NCI-H1694 treated with DMSO at 0.1 percent for 48 hours (cell line): ENCODE measurements at places on chromosomes 2 and 18.

- DNase-seq: no peak
Measured at GRCh38 chr2:119184512-119184911, 26.0 kb upstream of the C1QL2 start.

GRCh38 chr2:182504903-182505302 lies 78.1 kb upstream of the PDE1A start:
- DNase-seq: no peak

- peak; percentile 87 for DNase-seq
Measured at GRCh38 chr2:85433511-85434089, 15.1 kb downstream of the SH2D6 start.

DNA sequence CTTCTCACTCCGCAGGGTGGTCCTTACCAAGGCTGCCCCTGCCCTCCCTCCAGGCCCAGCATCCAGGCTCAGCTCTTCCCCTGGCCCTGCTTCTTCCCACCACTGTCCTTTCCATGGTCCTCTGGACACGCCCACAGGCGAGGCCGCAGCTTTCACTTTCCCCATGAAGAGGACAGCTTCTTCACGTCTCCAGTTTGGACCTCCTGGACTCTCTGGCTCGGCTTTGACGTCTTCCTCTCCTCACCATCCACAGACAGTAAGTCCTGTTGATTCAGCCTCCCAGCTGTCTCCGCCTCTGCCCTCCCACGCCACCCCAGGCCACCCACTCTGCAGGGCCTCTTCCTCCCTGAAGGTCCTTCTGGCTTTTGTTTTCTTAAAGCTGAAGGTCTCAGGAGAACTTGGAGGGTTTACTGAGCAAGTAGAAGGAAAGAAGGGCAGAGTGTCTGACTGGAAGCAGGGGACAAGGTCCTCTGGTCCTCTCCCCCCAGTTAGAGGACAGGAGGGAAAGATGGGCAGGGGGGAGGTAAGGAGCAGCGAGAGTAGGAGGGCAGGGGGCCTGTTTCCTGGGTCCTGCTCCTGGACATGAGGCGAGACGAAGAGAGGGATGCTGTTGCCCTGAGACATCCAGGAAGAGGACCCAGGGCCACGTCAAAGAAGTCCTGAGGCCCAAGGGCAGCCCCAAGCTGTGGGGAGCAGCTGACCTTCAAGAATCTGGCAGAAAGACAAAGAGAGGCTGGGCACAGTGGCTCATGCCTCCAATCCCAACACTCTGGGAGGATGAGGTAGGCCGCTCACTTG lies 24.7 kb upstream of the NMUR1 start:
- DNase-seq: no peak

DNA sequence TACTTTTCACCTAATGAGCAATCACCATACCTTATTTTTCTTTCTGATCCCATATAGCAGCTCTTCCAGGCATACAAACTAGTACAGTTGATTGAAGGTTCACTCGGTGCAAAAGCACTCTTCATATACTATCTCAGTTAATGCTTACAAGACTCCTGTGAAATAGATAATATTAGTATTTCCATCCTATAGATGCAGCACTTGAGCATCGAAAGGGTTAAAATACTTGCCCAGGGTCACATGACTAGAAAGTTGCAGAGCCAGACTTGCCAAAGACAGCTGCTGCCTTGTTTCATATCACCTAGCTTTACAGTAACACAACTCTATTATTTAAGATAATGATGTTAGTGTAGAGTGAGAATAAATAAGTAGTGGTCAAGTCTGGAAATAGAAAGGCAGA lies 466.0 kb upstream of the TNP1 start:
- DNase-seq: no peak

DNA sequence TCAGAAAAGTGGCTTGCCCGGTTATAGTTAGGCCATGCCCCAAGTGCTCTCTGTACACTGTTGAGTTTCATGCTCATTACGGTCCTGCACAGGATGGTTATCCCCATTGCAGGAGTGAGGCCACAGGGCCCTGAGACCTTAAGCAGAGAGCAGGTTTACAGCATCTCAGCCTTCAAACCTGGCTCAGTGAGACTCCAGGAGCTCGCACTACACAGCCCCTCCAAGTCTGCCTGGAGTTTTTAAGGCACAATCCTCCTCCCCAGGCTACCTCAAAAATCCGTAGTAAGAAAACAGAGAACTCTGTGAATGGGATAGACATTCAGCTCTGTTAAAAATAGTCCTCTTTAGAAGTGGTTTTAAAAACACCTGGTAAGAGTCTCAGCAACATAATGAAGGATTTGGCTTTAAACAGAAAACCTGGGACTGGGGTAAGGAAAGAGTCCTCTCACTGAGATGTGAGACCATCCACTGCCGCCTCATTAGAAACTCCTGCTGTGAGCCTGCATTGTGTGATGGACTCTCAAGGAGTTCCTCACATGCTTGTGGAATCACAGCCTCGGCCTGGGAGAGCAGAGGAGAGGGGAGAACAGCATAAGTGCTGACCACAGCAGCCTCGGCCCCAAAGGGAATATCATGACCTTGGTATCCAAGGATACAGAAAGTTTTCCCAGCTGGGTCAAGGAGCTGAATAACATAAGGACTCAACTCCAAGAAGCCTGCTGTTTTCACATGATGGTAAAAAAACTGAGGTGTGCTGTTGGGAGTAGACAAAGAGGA lies 214.8 kb downstream of the ATAD2B start:
- DNase-seq: no peak

GRCh38 chr2:595831-596592 lies 81.2 kb downstream of the TMEM18 start:
- no peak for DNase-seq

DNA sequence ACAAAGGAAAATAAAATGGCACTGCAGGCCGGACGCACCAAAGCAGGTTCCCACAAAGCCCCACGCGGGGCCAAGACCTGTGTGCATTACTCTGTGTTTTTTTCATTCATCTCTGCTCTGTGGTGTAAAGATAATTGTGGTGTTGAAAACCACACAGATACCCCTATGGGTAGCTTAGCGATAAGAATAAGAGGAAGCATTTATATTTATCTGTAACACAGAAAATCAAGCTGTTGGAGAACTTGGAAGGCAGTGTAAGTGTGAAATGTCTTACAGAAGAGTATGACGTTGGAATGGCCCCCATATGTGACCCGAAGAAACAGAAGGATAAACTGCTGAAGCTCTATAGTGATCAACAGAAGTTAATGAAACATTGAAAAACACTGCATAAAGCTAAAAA lies 20.3 kb upstream of the MARCO start:
- no peak for DNase-seq

DNA sequence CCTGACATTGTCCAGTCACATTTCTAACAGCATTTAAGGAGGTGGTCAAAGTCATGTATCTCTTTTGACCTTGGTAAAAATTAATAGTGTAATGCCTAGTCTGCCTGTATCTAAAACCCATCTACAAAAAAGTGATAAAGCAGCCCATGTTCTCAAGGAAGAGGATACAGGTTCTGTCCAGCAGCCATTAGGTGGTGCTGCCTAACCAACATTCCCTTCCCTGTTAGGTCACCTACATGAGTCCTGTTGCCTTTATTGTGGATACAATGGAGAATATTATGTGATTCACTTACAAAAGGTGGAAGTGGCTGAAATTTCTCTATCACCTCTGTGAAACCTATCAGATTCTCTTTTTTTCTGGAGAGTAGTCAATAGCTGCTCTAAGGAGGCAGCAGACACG lies 52.5 kb downstream of the AQP4 start:
- DNase-seq: peak; percentile 15

GRCh38 chr2:127661072-127661649 lies 14.2 kb downstream of the LIMS2 start:
- no peak for DNase-seq

- no peak for DNase-seq
Measured at GRCh38 chr18:65934874-65935273, 184.1 kb downstream of the CDH7 start.

- no peak for DNase-seq
Measured at GRCh38 chr2:65504201-65504600, 71.8 kb upstream of the SPRED2 start.

- DNase-seq: peak; percentile 18
Measured at GRCh38 chr2:215435870-215436704, at the start of gene FN1. Gene FN1, minus strand, starts transcription at chr2:215436068. Its CDS starts 266 bp downstream, at chr2:215435802.

GRCh38 chr2:830419-831224 lies 120.0 kb upstream of the SNTG2 start:
- no peak for DNase-seq

DNA sequence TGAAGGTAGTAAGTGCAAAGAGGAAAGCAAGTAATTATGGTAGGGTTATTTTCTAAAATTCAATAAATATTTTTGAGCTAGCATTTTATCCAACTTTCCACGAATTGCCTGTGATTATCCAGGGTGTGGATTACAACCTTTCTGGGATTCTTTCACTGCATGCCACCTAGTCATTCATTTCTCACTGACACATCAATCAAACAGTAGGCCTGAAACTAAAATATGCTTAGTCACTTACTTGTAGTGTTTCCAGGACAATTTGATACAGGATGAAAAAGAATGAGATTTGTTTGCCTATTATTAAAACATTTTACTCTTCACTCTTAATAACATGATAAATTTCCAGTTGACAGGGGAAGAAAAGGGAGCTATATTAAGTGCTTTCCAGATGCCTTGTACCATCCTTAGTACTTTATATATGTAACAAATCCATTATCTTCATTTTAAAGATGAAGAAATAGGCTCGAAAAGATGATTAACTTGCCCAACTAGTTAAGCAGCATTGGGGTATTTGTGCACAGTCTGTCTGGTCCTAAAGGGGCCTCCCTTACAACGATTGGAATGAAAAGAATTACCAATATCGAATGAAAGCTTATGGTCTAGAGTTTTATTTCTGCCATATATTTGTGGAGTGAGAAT lies 70.4 kb downstream of the KCTD1 start:
- DNase-seq: no peak

- no peak for DNase-seq
Measured at GRCh38 chr2:208490492-208490891, 83.9 kb downstream of the PTH2R start.

DNA sequence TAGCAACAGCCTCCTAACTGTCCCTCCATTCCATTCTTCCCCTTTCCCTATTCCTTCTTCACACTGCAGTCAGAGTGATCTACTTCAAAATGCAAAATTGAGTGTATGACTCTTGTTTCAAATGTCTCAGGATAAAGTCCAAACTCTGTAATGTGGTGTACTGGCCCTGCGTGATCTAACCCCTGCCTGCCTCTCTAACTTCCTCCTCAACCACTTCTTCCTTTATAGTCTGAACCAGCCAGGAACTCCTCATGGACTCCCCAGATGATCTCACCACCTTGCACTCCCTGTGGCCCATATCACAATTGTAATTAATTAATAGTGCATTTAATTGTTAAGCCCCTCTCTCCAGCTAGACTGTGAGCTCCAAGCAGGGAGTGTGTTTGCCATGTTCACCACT lies 3.1 kb upstream of the B3GNT2 start:
- no peak for DNase-seq

DNA sequence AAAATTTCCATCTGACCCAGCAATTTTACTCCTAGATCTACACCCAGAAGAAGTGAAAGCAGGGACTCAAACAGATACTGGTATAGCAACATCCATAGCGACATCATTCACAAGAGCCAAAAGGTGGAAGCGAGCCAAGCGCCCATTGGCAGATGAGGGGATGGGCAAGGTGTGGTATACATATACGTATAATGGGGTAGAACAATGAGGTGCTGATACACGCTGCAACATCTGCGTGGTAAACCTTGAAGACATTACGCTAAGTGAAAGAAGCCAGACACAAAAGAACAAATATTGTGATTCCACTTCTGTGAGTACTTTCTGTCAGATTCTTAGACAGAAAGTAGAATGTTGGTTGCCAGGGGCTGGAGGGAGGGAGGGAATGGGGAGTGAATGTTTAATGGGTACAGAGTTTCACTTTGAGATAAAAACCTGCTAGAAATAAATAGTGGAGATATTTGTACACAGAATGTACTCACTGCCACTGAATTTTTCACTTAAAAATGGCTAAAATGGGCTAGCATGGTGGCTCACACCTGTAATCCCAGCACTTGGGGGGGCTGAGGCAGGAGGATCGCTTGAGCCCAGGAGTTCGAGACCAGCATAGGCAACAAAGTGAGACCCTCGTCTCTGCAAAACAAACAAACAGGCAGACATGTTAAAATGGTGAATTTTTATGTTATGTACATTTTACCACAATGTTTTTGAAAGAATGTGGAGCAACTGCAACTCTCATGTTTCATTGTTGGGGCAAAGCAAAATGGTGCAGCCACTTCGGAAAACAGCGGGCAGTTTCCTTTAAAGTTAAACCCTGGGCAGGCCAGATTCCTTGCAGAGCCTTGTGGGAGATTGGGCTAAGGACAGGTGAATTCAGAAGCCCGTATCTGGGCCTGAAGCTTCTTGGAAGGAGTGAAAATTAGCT lies 103.4 kb upstream of the MYCN start:
- no peak for DNase-seq

- no peak for DNase-seq
Measured at GRCh38 chr2:190215620-190216019, 104.0 kb downstream of the HIBCH start.

- DNase-seq: peak; percentile 43
Measured at GRCh38 chr18:12470382-12471075, 62.8 kb downstream of the PRELID3A start.

DNA sequence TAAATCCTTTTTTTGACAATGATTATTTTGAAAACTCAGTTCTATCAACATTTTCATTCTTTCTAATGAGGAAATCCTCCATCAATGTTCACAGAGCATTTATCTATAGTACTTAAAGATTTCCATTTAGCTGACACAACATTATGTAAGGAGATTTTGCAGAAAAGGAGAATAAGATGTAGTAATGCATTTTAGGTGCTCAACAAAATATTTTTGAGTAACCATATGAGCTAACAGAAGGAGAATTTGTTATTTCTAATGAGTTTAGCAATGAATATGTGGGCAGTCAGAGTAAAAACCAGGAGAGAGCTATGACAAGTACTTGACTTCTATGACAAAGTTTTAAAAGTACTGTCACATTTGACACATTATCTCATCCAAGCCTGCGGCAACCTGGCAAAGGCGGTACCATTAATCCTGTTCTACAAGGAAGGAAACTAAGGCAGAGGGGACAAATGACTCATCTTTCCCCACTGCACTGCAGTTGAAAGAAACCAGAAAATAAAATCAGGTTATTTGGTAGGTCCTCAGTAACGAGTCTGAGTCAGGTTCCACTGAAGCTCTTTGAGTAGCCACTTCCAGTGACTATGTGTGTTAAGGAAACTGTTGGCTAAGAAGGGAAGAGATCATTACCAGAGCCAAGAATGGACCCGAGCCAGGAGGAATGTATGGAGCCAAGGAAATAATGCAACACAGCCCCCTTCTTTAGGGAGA lies 134.1 kb upstream of the ITGB6 start:
- DNase-seq: no peak

- DNase-seq: no peak
Measured at GRCh38 chr2:16494836-16495508, 170.7 kb downstream of the CYRIA start.

DNA sequence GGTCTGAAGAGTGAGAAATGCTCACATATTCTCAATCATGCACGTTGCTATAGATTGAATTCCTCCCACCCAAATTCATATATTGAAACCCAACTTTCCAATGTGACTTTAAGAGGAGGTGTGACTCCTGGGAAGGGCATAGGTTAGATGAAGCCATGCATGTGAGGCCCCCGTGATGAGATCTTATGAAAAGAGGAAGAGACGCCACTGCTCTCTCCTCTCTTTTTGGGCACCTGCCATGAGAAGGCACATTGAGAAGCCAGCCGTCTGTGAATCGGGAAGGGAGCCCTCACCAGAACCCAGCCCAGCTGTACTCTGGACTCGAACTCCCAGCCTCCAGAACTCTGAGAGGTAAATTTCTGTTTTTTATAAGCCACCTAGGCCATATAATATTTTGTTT lies 842.6 kb upstream of the SALL3 start:
- no peak for DNase-seq
